EL (cell line): ENCODE measurements at places on chromosomes 5 and 9.

GRCh38 chr9:124011460-124012301, at the start of gene LHX2:
TSS of gene LHX2 (plus strand) at chr9:124011768. CDS start at chr9:124012349, 581 bp downstream.
- peak; percentile 89 for DNase-seq

GRCh38 chr5:65085516-65085850, 316.8 kb downstream of the CWC27 start:
- no peak for DNase-seq

DNA sequence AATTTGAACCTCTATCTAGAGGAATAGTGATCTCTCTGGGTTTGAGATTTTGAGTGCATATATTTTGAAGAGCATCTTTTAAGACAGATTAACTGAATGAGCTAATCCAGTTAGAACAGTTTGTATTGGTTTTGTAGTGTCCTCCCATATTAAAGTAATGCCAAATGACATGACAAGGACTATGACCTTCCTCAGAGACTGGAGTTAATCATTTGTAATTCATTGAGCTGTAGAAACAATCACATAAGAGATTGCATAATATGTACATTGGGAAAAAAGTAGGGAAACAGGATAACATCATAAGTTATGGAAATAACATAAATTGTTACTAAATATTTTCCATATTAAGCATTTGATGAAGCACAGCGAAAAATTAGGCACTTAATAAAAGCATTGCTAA, 45.8 kb upstream of the PRDM9 start:
- DNase-seq = no peak

- DNase-seq = no peak
Observed at GRCh38 chr5:6273090-6273735, 105.1 kb downstream of the MED10 start.

DNA sequence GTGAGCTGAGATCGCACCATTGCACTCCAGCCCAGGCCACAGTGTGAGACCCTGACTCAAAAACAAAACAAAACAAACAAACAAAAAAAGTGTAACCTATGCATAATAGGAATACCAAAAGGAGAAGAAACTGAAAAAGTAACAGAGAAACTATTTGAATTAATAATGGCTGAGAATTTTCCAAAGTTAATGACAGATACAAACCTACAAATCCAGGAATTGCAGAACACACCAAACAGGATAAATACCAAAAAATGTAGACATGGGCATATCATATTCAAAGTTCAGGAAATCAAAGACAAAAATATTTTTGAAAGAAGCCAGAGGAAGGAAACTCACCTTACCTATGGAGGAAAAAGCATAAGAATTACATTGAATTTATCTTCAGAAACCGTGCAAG, 383.7 kb upstream of the POU5F2 start:
- no peak for DNase-seq

DNA sequence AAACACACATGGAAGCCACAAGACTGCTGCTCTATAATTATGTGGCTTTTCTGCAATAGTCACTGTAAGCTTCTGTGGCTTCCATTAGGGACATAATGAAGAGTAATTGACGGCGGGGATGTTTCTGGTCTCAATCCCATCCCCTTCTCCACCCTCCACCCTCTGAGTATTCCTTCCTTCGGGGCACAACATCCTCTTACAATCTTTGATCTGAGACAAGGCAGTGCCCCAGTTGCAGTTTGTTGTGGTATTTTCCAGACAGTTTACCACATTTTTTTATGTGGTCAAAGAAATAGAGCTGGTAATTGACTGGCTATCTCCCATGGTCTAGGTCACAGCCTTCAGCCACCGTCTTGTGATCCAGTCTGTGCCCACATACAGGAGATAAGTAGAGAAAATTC, 277.7 kb downstream of the NR2F1-AS1 start:
- DNase-seq = no peak

- DNase-seq = no peak
Observed at GRCh38 chr5:178672630-178673029, 45.8 kb upstream of the CLK4 start.

- no peak for DNase-seq
Observed at GRCh38 chr5:154313360-154314017, 123.0 kb downstream of the GALNT10 start.

- DNase-seq = no peak
Observed at GRCh38 chr9:3012842-3013241, 168.9 kb upstream of the PUM3 start.

DNA sequence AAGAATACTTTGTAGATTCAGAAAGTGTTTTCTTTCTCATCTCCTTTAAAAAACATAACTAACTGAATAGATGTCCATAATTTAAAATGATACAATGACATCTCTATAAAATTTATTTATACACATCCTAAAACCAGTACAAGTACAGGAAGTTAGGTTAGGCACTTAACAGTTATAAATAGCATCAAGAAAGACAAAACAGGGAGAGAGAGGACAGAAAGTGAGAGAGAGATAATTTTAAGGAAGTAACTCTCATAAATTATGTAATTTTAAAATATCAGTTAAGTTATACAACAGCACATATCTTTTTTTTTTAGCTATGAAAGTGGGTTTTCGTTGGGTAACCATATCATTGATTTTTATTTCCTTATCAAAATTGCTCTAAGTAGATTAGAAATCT, 1068.6 kb downstream of the TAF11L14 start:
- DNase-seq = no peak

DNA sequence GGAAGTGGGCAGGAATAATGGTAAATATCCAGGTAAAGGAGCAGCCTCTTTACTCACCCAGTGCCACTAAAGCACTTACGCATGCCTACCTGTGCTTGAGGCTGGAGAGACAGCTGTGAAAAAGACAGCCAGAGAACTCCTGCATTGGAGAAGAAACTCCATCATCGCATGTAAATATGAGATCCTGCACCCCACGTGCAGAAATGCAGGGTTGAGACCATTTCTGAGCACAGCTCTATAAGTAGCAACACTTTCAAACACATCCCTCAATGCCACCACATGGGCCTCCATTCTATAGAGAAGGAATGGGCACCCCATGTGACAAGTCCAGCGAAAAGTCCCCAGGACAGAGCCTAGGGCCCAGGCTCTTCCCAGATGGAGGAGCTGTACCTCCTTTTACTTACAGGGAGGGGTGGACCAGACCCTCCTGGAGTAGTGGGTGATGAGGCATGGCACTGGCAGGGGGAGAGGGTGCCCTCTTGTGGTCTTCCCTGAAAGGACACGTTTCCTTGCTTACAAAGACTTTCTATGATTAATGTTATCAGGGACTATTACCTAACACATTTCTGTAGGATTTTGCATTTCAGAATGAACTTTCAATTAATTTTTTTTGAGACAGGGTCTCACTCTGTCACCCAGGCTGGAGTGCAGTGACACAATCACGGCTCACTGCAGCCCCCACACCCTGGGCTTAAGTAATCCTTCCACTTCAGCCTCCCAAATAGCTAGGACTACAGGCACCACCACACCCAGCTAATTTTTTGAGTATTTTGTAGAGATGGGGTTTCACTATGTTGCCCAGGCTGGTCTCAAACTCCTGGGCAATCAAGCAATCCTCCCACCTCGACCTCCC, 55.3 kb upstream of the IL17B start:
- peak; percentile 73 for DNase-seq

DNA sequence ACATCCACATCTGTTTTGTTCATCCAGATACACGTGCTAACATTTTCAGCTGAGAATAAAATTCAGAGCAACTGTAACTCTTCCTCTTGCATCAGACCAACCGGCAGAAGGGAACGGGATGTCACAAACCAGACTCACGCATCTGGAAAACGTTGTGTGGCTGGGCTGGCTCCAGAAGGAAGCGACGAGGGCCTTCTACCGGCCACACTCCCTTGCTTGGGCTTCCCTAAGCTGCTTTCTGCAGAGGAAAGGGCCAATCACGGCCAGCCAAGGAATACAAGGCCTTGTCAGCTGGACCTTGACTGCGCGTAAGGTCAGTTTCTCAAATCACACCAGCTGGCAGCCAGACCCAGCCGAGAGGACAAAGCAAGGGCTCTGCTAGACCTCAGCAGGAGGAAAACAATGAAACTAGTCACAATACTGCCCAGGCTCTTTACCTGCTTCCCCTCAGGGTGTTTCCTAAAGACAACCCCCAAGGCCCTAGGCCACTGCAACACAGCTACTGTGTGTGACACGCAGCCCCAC, 106.1 kb downstream of the THBS4 start:
- DNase-seq = no peak

GRCh38 chr5:58231041-58231440, 228.8 kb downstream of the PLK2 start:
- no peak for DNase-seq

DNA sequence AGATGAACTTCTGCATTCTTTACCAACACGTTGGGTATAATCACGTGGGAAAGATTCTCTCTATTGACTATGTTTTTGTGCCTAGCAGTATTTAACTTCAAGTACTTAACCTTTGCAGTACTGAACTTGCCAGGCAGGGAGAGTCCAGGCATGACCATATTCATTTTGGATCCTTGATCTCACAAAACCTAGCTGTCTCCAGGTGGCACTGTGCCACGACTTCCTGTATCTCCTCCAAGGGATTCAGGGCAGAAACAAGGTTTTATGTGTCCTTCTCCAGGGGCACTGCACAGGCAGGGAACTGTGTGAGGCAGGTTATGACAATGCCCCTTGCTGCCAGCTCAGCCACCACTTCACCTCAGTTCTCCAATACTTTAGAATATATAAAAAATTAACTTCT, 11.7 kb upstream of the IFNA5 start:
- DNase-seq = no peak

DNA sequence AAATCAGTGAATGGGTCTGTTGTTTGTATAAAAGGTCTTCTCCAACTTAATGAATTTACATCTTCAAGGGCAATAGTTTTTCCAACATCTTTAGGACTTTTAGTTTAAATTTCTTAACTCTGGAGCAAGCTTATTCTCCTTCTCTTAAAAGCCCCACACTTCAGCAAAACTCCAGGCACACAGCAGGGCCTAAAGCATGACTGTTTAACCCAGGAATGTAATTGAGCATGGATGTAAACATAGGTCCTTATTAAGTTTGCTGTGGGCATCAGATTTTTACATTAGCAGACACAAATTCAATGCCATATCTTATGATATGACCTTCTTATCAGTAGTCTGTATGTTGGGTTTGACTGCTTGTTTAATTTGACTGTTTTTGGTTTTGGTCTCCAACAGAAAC, 78.9 kb downstream of the ABCA1 start:
- no peak for DNase-seq

DNA sequence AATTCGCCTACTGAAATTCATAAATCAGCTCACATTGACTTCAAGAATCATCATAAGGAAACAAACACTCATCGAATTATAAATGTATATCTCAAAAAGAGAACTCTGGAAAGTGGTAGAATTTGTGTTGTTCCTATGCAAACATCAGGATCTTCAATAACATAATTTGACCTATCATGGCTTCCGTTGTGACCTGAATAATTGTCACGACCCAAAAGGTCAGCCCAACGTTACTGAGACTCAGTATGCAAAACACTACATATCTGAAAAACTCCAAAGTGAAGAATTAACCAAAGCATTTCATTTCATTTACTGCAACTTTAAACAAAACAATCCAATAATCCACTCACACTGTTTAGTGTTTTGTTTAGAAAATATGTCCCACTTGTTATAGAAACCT, 1.2 kb downstream of the RAPGEF6 start:
- no peak for DNase-seq

DNA sequence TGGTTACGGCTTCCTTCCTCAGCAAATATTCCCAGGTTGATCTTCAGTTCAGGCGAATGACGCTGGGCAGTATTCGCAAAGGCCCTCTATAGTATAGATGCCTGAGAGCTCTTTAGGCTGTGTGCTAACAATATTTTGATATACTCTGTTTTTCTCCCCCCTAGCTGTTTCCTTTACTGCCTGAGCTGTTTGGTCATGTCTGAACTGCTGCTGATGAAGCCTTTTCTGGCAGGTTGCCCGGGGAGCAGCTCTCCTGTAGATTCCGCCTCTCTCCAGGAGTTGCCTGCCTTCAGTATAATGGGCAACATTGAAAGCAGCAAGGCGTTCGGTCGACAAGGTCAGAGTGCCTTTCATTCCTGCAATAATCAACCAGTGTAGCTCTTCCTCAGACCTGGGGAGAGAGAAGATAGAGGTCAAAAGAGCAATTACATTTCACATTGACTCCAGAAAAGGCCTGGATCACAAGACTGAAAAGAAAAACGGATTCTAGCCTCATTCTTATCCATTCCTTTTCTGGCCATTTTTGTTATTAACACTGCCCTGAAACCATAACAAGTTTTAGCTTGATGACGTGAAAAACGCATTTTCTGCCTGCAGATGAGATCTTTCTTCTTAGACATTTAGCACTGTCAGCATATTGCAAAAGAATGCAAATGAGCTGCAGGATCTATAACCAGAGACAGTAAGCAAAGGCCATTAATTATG, 60.1 kb upstream of the ZNF608 start:
- DNase-seq = peak; percentile 36

DNA sequence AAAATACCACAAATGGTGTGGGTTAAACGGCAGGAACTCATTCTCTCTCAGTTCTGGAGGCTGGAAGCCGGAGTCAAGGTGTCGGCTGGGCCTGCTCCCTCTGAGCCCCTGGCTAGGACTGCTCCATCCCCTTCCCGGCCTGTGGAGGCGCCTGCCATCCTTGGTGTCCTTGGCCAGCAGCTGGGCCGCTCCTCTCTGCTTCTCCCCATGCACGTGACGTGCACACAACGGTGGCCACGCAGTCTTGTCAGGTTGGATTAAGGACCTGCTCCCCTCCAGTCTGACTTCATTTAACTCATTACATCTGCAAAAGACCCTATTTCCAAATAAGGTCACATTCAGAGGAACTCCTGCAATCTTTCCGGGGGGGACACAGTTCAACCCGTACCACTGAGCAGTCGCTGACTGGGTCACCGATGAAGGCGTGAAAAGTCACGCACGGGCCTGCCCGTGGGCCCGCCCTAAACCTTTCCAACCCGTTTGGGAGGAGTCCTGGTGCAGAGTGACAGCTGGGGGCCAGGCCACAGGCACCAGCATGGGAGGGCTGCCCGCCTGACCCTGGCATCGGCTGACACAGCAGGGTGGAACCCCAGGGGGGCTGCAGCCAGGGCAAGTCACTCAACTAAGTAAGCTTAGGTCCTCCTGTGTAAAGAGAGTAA, 135.2 kb downstream of the COL23A1 start:
- no peak for DNase-seq

DNA sequence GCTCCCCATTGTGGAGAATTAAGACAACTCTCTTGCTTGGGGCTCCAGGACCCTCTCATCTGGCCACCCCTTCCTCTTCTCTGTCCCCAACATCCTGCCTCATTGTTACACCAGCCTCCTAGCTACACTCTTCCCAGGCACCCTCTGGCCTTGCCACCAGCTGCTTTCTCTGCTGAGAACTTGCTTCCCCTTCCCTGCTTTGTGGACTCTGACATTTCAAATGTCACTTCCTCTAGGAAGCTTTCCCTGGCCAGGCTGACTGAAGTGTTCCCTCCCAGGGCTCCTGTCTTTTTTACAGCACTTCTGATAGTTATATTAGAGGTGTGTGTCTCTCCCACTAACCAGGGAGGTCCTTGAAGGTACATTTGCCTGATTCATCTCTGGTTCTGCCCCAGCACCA, 194.0 kb upstream of the KLF4 start:
- DNase-seq = no peak
